ENCODE measurements at places on chromosomes 13 and 19. TPM values are rescaled to one million over a fixed set of nuclear protein-coding genes. Genes with fewer than 3 reads are reported as not detected.

The MBOAT7 gene
- 251 TPM for total RNA-seq

The DCT gene
- total RNA-seq, result not detected

The LINGO3 gene
- total RNA-seq, result not detected

- H3K27ac ChIP-seq, result no peak overlapping the region
- no peaks in the 10 kb centered on the region for H3K36me3 ChIP-seq
- no peak for DNase-seq
- no peaks in the 10 kb centered on the region for H3K4me1 ChIP-seq
- no peaks in the 10 kb centered on the region for H3K27me3 ChIP-seq
These were observed 46.8 kb downstream of the COG3 start for GRCh38 chr13:45511310-45512097.

GRCh38 chr19:14510311-14511228, 7.6 kb downstream of the DNAJB1 start:
- no peaks in the 10 kb centered on the region for H3K27me3 ChIP-seq
- H3K4me1 ChIP-seq, result peaks cover 26% of the 10 kb centered on the region
- H3K27ac ChIP-seq, result peak overlapping the region; percentile 51
- no peak for DNase-seq

DNA sequence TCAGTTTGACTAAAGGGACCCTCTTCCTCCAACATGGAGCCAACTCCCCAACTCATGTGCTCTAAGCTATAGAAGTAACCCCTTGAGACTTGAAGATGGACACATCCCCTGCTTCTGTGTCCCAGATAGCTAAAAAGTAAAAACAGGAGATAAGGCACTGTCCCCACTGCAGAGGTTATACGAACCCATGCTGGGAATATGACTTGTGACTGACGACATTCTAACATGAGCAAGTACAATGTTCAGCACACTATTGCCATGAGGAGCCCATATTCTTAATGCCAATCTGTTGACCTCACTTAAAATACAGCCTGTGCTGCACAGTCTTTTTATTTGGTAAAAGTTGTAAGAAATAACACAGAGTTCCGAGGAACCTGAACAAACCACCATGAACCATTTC, 71.4 kb downstream of the ABCC4 start:
- H3K4me1 ChIP-seq, result no peaks in the 10 kb centered on the region
- no peaks in the 10 kb centered on the region for H3K27me3 ChIP-seq
- H3K27ac ChIP-seq, result no peak overlapping the region
- H3K36me3 ChIP-seq, result no peaks in the 10 kb centered on the region
- no peak overlapping the region for H3K4me3 ChIP-seq
- no peak for DNase-seq

Data from Peyer's patch (tissue), 4 donors.